ENCODE measurements at places on chromosomes 11 and 22.

DNA sequence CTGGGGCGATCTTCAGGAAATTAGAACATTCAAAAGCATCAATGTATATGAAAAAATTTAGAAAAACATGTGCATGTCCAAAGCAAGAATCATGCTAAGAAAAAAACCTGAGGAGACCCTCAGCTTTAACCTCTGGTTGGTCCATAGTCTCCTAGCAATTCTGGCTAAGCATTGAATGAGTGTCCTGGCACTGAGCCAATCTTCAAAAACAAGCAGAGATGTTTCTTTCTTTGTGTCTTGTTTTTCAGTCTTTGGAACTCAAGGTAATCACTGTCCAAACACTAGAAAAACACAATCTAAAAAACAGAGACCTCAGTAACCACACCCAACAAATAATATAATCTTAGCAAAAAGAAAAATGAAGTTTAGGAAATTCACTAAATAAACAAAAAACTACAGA lies 205.4 kb upstream of the CARD18 start:
- DNase-seq = no peak

- no peak for DNase-seq
Measured at GRCh38 chr11:116071241-116071640, 567.0 kb upstream of the CADM1 start.

DNA sequence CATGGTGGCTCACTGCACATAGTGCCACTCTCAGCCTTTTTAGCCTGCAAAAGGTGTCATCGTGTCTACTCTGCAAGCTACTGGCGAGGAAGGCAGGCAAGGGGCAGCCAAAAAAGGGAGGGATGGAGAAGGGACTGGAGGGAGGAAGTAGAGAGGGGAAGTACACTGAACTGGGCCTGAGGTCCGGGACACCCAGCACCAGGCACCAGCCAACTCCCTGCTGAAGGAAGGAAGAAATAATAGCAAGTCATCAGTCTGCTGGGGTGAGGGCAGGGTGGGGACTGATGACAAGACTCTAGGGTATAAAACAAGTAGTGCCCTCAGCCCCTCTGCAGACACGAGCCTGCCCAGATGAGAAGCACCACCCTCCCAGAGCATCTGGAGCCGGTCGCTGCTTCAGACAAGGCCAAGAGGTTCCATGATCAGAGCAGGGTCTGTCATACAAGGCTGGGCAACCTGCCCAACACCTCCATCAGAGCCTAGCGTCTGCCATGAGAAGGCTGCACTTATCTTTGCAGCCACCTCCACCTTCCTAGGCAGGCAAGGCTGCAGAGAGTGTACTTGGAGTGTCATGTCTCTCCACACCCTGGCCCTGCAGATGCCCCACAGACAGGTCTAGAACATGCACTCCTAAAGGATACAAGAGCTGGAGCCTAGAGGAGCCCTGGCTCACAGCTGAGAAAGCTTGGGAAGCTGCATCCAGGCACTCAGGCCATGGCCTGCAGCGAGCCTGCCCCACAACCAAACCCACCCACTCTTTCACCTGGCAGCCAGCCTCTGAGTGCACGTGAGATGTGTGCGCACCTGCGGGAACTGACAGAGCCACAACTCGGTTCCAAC lies 9.0 kb upstream of the COMT start:
- DNase-seq = no peak

DNA sequence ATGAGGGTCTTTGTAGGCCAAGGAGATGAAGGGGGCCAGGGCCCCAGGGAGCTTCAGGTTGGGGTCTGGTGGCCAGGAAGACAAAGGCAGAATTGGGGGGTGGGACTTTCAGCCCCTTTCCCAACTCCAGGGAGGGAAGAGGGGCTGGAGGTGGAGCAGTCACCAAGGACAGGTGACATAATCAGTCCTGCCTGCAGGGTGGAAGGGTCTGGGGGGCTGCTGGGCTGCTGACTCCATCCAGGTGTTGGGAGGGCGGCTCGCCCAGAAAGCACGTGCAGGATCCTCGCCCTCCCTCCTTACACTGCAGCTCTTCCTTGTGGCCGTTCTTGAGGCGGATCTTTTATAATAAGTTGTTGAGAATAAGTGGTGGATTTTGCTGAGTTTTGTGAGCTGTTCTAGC lies 1491.1 kb downstream of the TBC1D22A start:
- DNase-seq = no peak

- DNase-seq = no peak
Measured at GRCh38 chr11:27294654-27295053, 68.4 kb downstream of the CCDC34 start.

DNA sequence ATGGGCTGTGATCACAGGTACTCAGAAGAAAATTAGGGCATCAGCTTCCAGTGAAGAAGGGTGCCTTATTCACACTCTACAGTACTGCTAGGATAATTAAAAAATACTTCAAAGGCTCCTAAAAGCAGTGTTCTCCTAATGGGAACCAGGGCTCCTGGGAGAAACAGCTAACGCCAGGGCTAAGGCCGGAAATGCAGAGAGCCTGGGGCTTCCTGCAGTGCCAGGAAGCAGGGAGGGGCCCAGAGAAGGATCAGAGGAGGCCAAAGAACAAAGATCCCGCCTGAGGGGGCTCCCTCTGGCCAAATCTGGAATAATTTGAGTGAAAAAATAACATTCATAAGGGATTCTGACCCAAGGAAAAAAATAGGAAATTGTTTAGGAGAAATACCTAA lies 27.5 kb downstream of the TOLLIP start:
- DNase-seq = no peak

DNA sequence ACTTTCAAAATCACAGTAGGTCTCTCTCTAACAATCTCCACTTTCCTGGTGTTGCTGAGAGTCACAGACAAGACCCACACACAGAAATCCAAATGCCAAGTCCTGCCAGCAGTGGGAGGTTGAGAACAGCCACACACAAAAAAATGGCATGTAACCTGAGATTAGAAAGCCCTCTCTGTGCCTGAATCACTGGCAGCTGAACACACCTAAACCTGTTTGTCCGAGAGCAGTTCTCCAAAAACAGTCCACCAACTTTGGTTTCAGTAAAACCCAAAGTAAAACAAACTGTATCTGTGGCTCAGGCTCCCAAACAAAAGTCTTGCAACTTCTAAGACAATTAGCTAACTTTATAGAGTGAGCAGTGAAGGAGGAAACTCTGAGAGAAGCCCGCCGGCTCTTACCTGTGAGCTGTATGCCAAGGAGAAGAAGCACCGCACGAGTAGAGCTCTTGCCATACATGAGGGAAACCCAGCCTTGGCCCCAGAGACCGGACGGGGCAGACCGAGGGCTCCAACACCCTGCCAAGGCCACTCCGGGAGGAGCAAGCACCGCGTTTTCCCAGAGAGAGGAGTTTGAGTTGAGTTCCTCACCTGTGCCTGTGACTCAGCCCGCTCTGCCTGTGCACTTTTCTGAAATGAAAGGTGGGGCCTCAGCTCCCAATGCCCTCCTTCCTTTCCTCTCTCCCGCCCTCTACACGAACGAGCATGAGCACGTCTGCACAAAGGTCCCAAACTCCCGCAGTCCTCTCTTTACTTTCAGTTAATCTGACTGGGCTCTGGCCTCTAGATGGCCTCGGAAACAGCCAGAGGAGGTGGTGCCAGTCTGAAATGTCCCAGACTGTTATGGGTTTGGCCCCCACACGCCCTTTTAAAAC lies at the start of gene MPZL2:
Gene MPZL2 (minus strand): TSS at position 603 of the 874 bp plus-strand sequence. CDS start 144 bp downstream, at position 459.
- DNase-seq = no peak

DNA sequence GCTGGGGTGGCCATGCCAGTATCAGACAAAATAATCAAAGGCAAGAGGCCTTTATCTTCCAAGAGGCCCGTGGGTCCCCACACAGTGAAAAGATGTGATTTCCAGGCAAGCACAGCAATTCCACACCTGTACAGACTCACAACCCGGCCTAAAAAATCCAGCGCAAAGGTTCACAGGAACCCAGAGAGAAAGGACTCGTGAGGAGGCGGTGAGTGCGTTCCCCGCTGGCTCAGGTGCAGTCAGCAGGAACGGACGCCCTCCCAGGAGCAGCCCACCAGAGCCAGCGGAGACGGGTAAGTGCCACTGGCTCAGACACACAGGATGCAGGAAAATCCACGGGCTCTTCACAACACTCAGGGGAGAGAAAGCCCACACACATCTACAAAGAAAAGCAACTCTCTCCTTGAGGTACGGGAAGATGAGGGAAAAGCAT lies 4.4 kb downstream of the TOLLIP start:
- DNase-seq = no peak

DNA sequence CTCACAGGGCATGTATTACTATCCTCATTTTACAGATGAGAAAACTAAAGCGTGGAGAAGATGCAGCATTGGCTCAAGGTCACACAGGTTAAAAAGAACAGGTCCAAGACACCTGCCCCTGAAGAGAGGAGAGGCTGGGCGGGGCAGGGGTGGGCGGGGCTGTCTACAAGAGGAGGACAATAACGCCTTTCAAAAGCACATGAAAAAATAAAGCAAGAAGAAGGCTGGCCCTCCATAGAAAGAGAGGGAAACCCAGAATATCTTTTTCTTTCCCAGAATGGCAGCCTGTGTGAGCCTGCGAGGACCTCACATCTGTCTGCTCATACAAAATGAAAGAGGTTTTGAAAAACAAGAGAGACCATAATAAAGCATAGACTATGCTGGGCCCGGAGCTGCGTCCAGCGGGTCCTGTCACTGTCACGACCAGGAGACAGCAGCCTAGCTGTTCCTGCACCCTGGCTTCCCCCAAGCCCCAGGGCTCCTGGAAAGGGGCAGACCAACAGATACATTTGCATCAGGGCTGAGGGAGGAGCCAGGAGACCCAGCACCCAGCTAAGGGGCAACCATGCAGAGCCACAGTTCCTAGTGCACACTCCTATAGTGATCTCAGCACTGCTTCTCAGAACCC lies 61.6 kb downstream of the DSCAML1 start:
- DNase-seq = no peak

- DNase-seq = no peak
Measured at GRCh38 chr11:66922551-66922950, 35.6 kb downstream of the PC start.

- no peak for DNase-seq
Measured at GRCh38 chr11:130431801-130432200, 3.4 kb upstream of the ADAMTS8 start.

DNA sequence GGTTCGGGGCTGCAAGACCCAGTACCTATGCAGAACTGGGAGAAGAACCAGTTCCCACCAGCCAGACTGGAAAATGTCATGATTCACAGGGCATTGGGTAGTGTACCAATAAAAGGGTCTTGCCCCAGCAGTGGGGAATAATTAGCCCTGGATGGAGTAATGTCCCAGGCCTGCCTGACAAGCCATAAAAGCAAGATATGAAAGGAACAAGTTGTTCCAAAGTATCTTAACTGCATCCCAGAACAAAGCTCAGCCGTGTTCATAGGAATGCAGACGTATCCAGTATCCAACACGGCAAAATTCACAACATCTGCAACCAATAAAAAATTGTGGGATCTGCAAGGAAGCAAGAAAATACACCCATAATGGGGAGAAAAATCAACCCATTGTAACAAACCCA lies 47.9 kb downstream of the ASCL2 start:
- no peak for DNase-seq

DNA sequence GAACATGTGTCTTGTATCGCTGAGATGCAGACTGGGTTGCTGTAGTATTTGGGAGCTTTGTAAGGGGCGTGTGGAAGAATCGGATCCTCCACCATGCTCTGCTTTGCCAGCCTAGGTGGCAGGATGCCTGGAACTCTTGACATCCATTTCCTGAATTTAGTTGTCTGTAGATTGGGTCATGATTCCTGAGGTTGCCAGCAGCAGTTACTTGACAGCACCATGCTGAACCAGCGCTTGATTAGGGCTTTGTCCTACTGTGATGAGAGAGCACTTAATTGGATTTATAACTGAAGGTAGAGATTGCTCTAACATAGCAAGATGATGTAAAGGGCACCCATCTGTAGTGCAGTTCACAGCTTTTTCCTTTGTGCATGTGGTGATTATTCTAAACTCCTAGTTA lies 75.6 kb upstream of the HORMAD2 start:
- no peak for DNase-seq

Measured in NCI-H187 (cell line).